Pancreas (tissue), 10 donors: ENCODE measurements at places on chromosomes 2 and 18. TPM values are rescaled to one million over a fixed set of nuclear protein-coding genes. Genes with fewer than 3 reads are reported as not detected.

- DNase-seq, result no peak
- H3K27me3 ChIP-seq, result no peaks in the 10 kb centered on the region
- H3K4me1 ChIP-seq, result no peaks in the 10 kb centered on the region
- no peak overlapping the region for H3K27ac ChIP-seq
- H3K4me3 ChIP-seq, result no peak overlapping the region
- no peaks in the 10 kb centered on the region for H3K36me3 ChIP-seq
Measured at GRCh38 chr2:158482594-158482993, 25.8 kb downstream of the PKP4 start.

Gene TCF23
- 0.03 TPM for total RNA-seq

DNA sequence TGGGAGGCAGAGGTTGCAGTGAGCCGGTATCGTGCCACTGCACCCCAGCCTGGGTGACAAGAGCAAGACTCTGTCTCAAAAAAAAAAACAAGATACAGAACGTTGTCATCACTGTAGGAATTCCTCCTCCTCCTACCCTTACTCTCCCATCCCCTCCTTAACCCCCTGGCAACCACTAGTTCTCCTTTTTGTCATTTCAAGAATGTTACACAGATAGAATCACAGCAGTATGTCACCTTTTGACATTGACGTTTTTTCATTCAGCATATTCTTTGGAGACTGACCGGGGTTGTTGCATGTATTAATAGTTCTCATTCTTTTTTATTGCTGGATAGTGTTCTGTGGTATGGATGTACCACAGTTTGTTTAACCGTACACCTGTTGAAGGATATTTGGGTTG lies 32.4 kb downstream of the TTLL4 start:
- peaks cover 4% of the 10 kb centered on the region for H3K36me3 ChIP-seq
- no peak overlapping the region for H3K27ac ChIP-seq
- no peaks in the 10 kb centered on the region for H3K27me3 ChIP-seq
- H3K4me1 ChIP-seq, result no peaks in the 10 kb centered on the region

Gene ATIC
- total RNA-seq, result 44.7 TPM

DNA sequence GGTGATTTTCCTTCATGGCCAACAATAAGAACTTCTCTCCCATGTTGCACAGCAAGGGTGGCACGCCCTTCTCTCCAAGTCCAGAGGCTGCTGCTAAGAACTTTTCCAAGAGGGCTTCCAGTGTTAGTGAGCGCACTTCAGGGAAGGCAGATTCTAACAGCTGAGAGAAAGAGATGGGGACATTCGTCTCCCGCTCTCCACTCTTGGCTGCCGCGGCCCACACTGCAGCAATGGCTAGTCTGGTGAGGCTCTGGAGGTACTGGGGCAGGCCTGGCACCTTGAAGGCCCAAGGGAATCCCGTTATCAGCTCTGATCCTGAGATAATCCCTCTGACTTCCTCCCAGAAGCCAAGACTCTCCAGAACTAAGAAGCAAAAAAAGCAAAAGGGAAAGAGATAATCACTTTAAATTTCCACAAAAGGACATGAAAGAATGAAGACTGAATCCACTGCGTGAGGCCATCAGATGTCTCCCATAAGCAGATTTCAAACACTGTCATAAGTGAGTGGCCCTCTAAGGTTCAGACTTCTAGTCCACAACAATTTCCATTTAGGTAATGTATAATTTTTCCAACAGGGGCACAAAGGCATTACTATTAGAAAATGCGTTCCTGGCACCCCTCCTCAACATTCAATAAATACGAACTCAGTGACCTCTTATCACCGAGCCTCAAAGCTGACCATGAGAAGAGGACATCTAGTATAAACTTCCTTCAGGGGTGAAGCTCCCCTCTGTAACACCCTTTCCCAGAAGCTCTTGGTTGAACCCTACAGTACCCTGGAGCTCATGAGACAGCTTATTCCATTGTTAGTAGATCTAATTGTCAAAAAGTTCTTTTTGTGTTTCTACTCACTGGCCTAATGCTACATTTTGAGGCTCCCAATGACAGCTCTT lies 66.7 kb upstream of the ZFP36L2 start:
- H3K4me3 ChIP-seq, result no peak overlapping the region
- H3K27ac ChIP-seq, result peak overlapping the region; percentile 50
- H3K4me1 ChIP-seq, result no peaks in the 10 kb centered on the region
- H3K36me3 ChIP-seq, result no peaks in the 10 kb centered on the region

Gene ZBTB7C
- 1.2 TPM for total RNA-seq

- no peaks in the 10 kb centered on the region for H3K27me3 ChIP-seq
- H3K36me3 ChIP-seq, result no peaks in the 10 kb centered on the region
- no peaks in the 10 kb centered on the region for H3K4me1 ChIP-seq
Measured at GRCh38 chr2:236863729-236864126, 222.0 kb upstream of the COPS8 start.

Gene SERPINB4
- not detected for total RNA-seq

Gene KCNK3
- 34.1 TPM for total RNA-seq

DNA sequence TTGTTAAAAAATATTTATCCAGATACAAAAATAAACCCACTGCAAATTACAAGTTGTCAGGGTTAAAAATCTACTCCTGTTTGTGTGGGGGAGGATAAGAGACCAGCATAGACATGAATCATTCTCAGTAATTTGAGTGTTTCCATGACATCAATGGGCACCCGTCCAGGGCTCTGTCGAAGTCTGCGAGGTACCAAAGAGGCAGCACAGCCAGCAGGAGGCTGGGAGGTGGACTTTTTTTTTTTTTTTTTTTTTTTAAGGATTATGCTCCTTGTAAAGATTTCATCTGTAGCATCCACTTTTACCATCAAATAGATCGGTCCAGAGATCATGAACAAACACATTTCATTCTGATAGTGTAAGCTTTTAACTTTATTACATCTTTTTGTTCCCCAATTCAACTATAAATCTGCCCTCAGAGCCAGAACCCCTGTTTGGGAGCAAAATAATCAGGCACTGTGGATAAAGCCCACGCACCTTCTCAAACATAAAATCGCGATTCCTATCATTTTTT lies 182.0 kb downstream of the TCF4 start:
- peak; percentile 61 for DNase-seq
- no peak overlapping the region for H3K4me3 ChIP-seq
- no peaks in the 10 kb centered on the region for H3K4me1 ChIP-seq
- H3K27ac ChIP-seq, result no peak overlapping the region
- no peaks in the 10 kb centered on the region for H3K36me3 ChIP-seq
- H3K27me3 ChIP-seq, result no peaks in the 10 kb centered on the region

Gene CCDC74B
- total RNA-seq, result 0.51 TPM

Gene SETBP1
- 16.6 TPM for total RNA-seq

Gene CCNYL1
- total RNA-seq, result 12.1 TPM

DNA sequence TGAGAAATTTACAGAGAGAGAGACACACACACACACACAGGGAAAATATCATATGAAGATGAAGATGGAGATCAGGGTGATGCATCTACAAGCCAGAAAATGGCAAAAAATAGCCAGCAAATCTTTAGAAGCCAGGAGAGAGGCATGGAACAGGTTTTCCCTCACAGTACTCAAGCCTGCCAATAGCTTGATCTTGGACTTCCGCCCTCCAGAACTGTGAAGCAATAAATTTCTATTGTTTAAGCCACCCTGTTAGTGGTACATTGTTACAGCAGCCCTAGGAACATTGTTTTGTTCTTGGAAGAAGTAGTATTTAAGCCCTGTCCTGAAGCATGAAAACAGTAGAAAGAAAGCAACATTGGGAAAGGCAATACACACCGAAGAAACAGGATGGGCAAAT lies 292.0 kb upstream of the LRP1B start:
- no peaks in the 10 kb centered on the region for H3K36me3 ChIP-seq
- no peak overlapping the region for H3K27ac ChIP-seq
- no peak overlapping the region for H3K4me3 ChIP-seq
- no peak for DNase-seq

Gene ADI1
- 9.9 TPM for total RNA-seq

Gene NFATC1
- total RNA-seq, result 7.9 TPM

GRCh38 chr2:228655331-228655730 lies 473.8 kb upstream of the SPHKAP start:
- no peaks in the 10 kb centered on the region for H3K27me3 ChIP-seq
- no peaks in the 10 kb centered on the region for H3K36me3 ChIP-seq
- H3K4me3 ChIP-seq, result no peak overlapping the region

Gene GPR155
- 11.5 TPM for total RNA-seq

Gene ATP8B1
- 38.2 TPM for total RNA-seq

GRCh38 chr2:206378835-206379234 lies 64.5 kb upstream of the ADAM23 start:
- DNase-seq, result no peak
- no peak overlapping the region for H3K4me3 ChIP-seq
- no peak overlapping the region for H3K27ac ChIP-seq
- no peaks in the 10 kb centered on the region for H3K36me3 ChIP-seq

GRCh38 chr2:133241224-133241571 lies 327.1 kb downstream of the NCKAP5 start:
- no peak for DNase-seq
- no peak overlapping the region for H3K27ac ChIP-seq
- H3K27me3 ChIP-seq, result no peaks in the 10 kb centered on the region
- no peaks in the 10 kb centered on the region for H3K36me3 ChIP-seq
- H3K4me3 ChIP-seq, result no peak overlapping the region

DNA sequence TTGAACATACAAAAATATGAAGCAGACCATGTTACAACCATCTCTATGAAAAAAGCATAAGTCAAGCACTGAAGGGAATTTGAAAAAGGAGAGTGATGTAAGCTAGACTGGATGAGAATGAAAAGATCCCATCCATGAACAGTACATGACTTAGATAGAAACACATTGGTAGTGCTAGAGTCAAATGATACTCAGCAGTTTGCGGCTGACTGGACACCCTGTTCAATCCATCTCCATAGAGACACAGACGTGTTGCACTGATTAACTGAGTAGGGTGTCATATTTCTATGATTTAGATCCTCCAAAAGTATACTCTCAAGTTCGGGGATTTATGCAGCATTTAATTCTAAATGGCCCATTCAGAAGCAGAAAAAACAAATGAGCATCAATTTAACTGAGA lies 674.3 kb upstream of the NRXN1 start:
- H3K27ac ChIP-seq, result no peak overlapping the region
- H3K27me3 ChIP-seq, result no peaks in the 10 kb centered on the region
- H3K4me1 ChIP-seq, result no peaks in the 10 kb centered on the region
- H3K4me3 ChIP-seq, result no peak overlapping the region
- H3K36me3 ChIP-seq, result no peaks in the 10 kb centered on the region
- DNase-seq, result no peak

DNA sequence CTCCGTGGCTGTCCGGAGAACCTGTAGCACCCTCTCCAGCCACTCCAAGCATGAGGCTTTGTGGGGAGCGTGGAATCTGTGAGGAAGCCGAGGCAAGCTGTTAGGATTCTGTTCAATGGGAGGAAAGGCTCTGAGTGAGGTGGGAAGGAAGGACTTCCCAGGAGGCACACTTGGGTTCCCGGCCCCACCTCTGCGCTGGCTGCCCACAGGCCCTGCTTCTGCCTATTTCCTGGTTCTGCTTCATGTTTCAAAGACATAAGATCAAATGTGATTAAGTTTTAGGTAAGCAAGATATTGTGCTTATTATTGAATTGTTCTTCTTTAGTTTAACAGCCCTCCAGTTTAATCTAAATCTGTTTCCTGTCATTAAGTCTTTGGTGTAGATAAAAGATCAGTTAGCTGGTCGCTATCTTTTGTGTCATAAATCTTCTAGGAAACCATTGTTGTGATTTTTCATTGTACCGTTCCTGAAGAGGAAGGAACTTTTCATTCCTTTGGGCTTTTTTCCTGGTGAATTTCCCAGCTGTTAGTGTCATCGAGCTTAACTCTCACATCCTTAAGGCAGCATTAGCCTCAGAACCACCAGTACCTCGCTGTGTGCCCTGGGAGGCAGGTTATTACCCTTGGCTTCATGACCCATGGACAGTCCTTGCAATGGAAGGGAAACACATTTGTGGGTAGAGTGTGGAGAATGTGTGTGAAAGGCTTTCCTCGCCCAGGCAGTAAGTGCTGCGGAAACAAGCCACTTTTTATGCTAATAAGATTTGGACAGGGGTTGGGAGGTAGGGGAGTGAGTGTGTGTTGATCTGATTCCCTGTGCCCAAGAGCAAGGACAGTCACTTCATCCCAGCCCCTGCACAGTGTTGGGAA lies 61.9 kb upstream of the ALPP start:
- DNase-seq, result peak; percentile 42
- no peak overlapping the region for H3K27ac ChIP-seq
- no peaks in the 10 kb centered on the region for H3K4me1 ChIP-seq
- H3K4me3 ChIP-seq, result no peak overlapping the region
- no peaks in the 10 kb centered on the region for H3K27me3 ChIP-seq
- H3K36me3 ChIP-seq, result no peaks in the 10 kb centered on the region

- peak overlapping the region; percentile 96 for H3K27ac ChIP-seq
- no peaks in the 10 kb centered on the region for H3K36me3 ChIP-seq
- peak; percentile 59 for DNase-seq
- H3K27me3 ChIP-seq, result no peaks in the 10 kb centered on the region
- peak overlapping the region; percentile 41 for H3K4me3 ChIP-seq
Measured at GRCh38 chr2:61537277-61537949, 743 bp downstream of the XPO1 start.

- no peak for DNase-seq
- no peak overlapping the region for H3K4me3 ChIP-seq
- no peaks in the 10 kb centered on the region for H3K4me1 ChIP-seq
- no peaks in the 10 kb centered on the region for H3K27me3 ChIP-seq
Measured at GRCh38 chr2:107132070-107132469, 246.1 kb upstream of the ST6GAL2 start.

GRCh38 chr18:35189510-35189909 lies 51.3 kb upstream of the ZNF397 start:
- H3K4me1 ChIP-seq, result no peaks in the 10 kb centered on the region
- no peaks in the 10 kb centered on the region for H3K36me3 ChIP-seq
- H3K27ac ChIP-seq, result no peak overlapping the region
- no peak for DNase-seq

GRCh38 chr2:215403441-215404347 lies 32.2 kb downstream of the FN1 start:
- H3K36me3 ChIP-seq, result no peaks in the 10 kb centered on the region
- H3K27me3 ChIP-seq, result no peaks in the 10 kb centered on the region
- no peak overlapping the region for H3K4me3 ChIP-seq
- no peaks in the 10 kb centered on the region for H3K4me1 ChIP-seq

DNA sequence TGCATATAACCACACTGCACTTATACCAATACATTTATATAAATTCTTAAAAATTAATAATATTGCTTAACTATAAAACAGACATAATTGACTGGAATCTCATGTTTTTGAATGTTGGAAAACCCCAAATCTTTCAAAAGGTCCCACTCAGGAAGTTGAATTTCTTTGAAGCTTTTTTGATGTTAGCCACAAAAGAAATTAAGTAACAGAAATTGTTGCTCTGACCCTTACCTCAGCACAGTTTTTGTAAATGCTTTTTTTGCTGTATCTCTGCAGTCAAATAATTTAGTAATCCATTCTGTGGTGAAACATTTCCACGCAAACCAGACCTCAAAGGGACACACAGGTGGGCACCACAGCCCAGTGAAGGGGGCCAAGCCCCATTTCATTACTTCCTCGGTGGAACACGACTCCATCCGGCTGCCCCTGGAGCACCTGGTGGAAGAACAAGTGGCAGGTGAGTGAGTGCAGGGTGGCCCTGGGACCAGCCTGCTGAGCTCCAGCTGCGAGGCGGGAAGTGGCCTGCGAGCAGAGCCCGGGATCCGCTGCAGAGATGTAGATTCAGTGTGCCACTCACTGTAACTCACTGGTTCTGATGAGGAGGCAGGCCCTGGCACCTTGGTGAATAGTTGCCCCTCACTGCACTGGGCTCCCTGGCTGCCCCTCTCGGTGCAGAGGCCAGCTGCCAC lies 8.4 kb downstream of the SCLY start:
- no peak overlapping the region for H3K4me3 ChIP-seq
- no peaks in the 10 kb centered on the region for H3K36me3 ChIP-seq
- DNase-seq, result no peak
- peaks cover 24% of the 10 kb centered on the region for H3K4me1 ChIP-seq
- H3K27ac ChIP-seq, result peak overlapping the region; percentile 54

Gene IL37
- not detected for total RNA-seq

Gene TTR
- total RNA-seq, result 189 TPM

Gene C2orf66
- 0.09 TPM for total RNA-seq
